ENCODE measurements at places on chromosomes 11 and 22.

- DNase-seq: no peak
These were observed 500.4 kb downstream of the MIAT start for GRCh38 chr22:27157666-27158370.

GRCh38 chr22:23838681-23839468, at the start of gene DERL3:
Gene DERL3 (minus strand): TSS chr22:23839006. CDS start chr22:23838987, 19 bp downstream.
- peak; percentile 76 for DNase-seq

- no peak for DNase-seq
These were observed 92.6 kb downstream of the DEPDC5 start for GRCh38 chr22:31846161-31847115.

GRCh38 chr11:60183591-60184205, 815 bp upstream of the MS4A6A start:
- no peak for DNase-seq
